ENCODE measurements at places on chromosomes 5 and 9.

- DNase-seq, result no peak
Measured at GRCh38 chr5:109421956-109422355, 12.2 kb upstream of the PJA2 start.

DNA sequence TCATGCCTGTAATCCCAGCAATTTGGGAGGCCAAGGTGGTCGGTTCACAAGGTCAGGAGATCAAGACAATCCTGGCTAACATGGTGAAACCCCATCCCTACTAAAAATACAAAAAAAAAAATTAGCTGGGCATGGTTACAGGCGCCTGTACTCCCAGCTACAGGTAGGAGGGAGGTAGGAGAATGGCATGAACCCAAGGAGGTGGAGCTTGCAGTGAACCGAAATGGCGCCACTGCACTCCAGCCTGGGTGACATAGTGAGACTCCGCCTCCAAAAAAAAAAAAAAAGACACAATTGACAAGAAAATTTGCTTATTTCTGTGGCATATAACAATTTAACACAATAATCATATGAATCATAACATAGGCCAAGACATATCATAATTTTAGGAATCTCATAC lies 35.3 kb upstream of the ZNF131 start:
- no peak for DNase-seq

DNA sequence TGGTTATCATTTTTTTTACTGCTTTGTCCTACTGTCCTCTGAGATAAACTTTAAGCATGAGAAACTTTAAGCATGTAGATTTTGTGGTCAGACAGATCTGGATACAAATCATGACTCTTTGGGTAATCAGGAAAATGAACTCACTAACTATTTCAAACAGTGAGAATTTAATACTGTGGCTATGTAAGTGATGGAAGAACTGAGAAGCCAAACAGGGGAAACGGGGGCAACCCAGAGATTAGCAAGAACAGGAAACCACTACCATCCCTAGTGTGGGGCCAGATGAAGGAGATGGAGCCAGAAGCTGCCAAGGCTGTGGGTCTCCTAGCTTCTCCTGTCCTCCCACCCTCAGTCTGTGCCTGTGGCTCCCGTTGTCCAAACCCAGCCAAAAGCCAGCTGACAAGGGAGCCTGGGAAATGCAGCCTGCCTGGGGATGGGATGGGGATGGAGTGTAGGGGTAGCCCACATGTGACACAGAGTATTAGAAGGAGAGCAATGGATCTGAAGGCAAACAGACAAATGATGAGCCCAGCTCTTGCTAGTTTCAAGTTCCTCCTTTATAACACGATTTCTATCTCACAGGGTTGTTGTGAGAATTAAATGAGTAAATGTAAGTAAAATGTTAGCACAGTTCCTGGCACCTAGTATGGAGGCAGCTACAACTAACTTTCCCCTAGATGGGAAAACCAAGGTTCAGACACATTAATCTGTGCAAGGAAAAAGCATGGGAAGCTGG lies 27.7 kb upstream of the CDC23 start:
- no peak for DNase-seq

DNA sequence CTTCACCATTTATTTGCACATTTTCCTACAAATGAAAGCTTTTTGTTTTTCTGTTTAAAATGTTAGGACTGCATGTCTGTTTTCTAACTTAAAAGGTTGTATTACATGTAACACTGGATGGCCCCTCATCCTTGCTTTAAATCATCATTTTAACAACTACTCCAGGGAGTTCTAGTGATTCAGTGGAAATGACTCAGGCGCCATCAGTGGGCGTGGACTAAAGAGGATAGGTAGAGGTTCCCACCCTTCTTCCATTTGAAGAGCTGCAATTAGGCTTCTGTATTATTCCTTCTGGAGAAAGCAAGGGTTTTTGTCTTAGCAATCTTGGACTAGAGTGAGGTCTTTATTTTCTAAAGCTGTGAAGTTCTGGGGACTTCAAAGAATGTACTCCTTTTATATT lies 213.7 kb downstream of the TMEM38B start:
- DNase-seq, result no peak

DNA sequence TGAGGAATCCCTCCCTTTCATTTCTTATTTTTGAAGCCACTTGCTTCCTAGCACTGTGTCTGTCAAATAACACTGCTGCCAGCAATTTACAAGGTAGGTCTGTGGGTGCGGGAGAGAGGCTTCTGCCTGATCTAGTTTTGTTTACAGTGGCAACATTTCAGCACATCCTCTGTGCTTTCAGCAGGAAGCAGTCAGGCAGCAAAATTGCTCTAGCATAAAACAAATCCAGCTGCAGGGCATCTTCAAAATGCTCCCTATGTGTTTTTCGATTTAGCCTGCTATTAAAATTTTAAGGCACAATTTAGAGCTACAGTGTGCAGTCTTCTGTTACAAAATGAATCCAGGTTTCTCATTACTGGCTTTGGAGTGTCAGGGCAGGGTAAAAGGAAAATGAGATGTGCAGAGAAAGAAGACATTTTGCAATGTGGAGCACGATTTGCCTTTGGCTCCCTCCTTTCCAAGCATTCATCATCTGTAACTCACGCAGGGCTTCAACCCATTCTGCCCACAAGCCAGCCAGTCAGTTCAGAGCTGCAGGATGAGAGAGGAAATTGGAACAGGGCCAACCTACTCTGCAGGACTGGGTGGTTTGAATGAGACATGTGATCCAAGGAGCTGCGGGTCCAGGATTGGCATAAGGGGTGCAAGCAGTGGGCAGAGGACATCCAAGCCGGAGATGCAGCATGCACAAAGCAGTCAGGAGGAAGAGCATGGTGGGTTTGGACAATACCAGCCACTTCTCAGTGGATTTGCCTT lies 143.4 kb upstream of the APC start:
- DNase-seq, result no peak

DNA sequence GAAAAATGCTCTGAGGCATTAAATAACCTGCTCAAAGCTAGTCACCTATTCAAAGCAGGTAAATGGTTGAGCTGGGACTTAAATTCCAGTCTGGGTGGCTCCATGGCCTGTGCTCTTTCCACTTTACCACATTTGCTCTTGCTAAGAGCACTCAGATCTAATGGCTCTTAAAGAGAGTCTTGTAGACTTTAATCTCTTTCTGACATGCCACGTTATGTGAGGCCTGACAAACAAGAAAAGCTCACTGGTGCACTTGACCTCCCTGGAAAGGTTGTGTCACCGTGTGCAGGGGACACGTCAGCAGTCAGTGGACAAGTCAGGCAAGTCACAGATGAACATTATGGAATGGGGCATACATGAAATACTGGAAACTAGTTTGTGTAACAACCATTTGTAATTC lies 129.9 kb upstream of the RPS23 start:
- no peak for DNase-seq

DNA sequence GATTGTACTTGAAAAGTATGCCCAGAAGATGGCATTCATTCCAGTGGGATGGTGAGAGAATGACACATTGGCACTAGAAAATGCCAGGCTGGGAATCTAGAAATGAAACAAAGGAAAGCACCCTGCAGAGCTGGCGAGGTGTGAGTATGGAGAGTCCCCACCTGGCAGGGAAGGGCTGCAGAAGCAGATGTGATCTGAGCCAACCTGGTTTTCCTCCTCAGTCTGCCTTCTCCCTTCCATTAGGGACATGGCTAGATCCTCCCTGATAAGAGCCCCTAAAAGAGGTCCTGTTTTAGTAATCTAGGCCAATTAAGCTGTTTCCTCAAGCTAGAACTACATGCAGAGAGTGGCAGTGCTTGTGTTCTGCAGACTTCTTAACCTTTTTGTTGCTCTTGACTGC lies 24.7 kb upstream of the TNFSF15 start:
- DNase-seq, result no peak

- DNase-seq, result no peak
Measured at GRCh38 chr5:3564827-3565518, 30.7 kb upstream of the IRX1 start.

- no peak for DNase-seq
Measured at GRCh38 chr5:92401492-92401891, 1018.4 kb upstream of the ARRDC3 start.

GRCh38 chr9:91077624-91078368 lies 276.2 kb downstream of the SYK start:
- no peak for DNase-seq

- DNase-seq, result no peak
Measured at GRCh38 chr5:60597572-60598320, 102.2 kb downstream of the DEPDC1B start.

All from caudate nucleus (tissue), 63 donors.